Bladder microvascular endothelial cell (primary cell): ENCODE measurements at places on chromosomes 11 and 22. TPM values are rescaled to one million over a fixed set of nuclear protein-coding genes. Genes with fewer than 3 reads are reported as not detected.

The C22orf42 gene
- total RNA-seq, result not detected in 2 replicates

The MS4A7 gene
- total RNA-seq, result not detected in 2 replicates

The DPAGT1 gene
- 9.4 and 26.6 TPM in 2 replicates for total RNA-seq

The RAG2 gene
- not detected in 2 replicates for total RNA-seq

The IL17RA gene
- total RNA-seq, result 4.8 and 5.2 TPM in 2 replicates

The VEGFB gene
- 18.5 and 20.9 TPM in 2 replicates for total RNA-seq

The RASGRP2 gene
- 0.49 and 1.2 TPM in 2 replicates for total RNA-seq

The OR8G5 gene
- total RNA-seq, result not detected in 2 replicates

The ZNF214 gene
- 0.65 and 1.8 TPM in 2 replicates for total RNA-seq

The ASCL2 gene
- not detected in 2 replicates for total RNA-seq

The EED gene
- total RNA-seq, result 15.7 and 33.9 TPM in 2 replicates

The TRIM49B gene
- total RNA-seq, result not detected in 2 replicates

The CAPRIN1 gene
- total RNA-seq, result 156 and 275 TPM in 2 replicates

The FGF3 gene
- total RNA-seq, result not detected in 2 replicates

The CRYBA4 gene
- total RNA-seq, result not detected in 2 replicates

The ZP1 gene
- not detected in 2 replicates for total RNA-seq

The ABCC8 gene
- not detected in 2 replicates for total RNA-seq

The BRSK2 gene
- under 0.01 and 1.4 TPM in 2 replicates for total RNA-seq

The NRXN2 gene
- total RNA-seq, result 0.49 TPM in 1 of 2 replicates, not detected in the other

The MS4A6E gene
- total RNA-seq, result not detected in 2 replicates

The CSKMT gene
- total RNA-seq, result 7.7 and 7.9 TPM in 2 replicates

The SLC5A12 gene
- not detected in 2 replicates for total RNA-seq

The NPAS4 gene
- total RNA-seq, result not detected in 2 replicates

The LSP1 gene
- total RNA-seq, result 0.31 and 0.32 TPM in 2 replicates

The OR2D3 gene
- not detected in 2 replicates for total RNA-seq

The OR51M1 gene
- total RNA-seq, result not detected in 2 replicates

The SUSD2 gene
- total RNA-seq, result 0.31 and 0.81 TPM in 2 replicates

The MMP27 gene
- total RNA-seq, result not detected in 2 replicates

The MUC5B gene
- total RNA-seq, result under 0.01 TPM in 1 of 2 replicates, not detected in the other

The OR51F2 gene
- not detected in 2 replicates for total RNA-seq

The PGGHG gene
- 9.1 and 19.9 TPM in 2 replicates for total RNA-seq

The PDGFD gene
- total RNA-seq, result 11.0 and 56.5 TPM in 2 replicates

The EFCAB6 gene
- under 0.01 and 0.50 TPM in 2 replicates for total RNA-seq

The TRIM6 gene
- 1.3 and 2.1 TPM in 2 replicates for total RNA-seq

The HIC2 gene
- 1.9 and 4.2 TPM in 2 replicates for total RNA-seq

The TMEM126B gene
- 37.6 and 47.2 TPM in 2 replicates for total RNA-seq

The C11orf65 gene
- 0.19 TPM in 1 of 2 replicates, not detected in the other for total RNA-seq

The RFPL3 gene
- total RNA-seq, result not detected in 2 replicates

The KRTAP5-7 gene
- 0.16 TPM in 1 of 2 replicates, not detected in the other for total RNA-seq

The VPS37C gene
- 5.3 and 11.0 TPM in 2 replicates for total RNA-seq
